SW 1271 (cell line): ENCODE measurements at places on chromosomes 4 and X.
A peak's percentile ranks its signal among the peaks of the same experiment; 100 is the strongest.

GRCh38 chr4:159002950-159003349 lies 99.9 kb upstream of the RAPGEF2 start:
- DNase-seq: no peak

DNA sequence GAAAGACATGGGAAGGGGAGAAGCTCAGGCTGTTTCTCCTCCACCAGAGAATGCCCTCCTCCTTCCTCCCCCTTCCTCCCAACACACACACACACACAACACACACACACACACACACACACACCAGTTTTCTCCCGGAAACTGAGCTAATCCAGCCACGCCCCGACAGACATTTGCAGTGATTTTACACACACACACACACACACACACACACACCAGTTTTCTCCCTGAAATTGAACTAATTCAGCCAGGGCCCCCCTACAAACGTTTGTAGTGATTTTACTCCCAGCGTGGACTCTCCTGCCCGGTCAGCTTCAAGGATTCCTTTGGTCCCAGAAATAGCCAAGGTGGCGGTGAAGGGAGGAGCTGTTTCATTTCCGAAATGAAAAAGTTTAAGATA lies 32.9 kb upstream of the STX18 start:
- DNase-seq: no peak

DNA sequence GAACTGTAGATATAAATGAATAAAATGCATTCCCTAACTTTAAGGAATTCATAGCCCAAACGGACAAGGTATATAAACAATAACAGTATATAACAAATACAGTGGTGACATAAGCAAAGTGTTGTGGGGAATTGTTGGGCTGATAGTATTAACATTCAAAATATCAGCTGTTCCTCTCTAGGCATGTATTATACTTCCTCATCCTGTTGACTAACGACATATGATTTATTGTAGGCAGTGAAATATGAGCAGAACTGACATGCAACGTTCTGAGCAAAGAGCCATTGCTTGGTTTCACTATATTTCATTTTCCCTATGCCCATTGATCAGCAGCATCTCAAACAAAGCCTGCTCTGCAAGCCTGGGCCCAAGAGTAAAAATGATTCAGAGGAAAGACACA lies 143.9 kb downstream of the PTCHD1 start:
- DNase-seq: no peak

DNA sequence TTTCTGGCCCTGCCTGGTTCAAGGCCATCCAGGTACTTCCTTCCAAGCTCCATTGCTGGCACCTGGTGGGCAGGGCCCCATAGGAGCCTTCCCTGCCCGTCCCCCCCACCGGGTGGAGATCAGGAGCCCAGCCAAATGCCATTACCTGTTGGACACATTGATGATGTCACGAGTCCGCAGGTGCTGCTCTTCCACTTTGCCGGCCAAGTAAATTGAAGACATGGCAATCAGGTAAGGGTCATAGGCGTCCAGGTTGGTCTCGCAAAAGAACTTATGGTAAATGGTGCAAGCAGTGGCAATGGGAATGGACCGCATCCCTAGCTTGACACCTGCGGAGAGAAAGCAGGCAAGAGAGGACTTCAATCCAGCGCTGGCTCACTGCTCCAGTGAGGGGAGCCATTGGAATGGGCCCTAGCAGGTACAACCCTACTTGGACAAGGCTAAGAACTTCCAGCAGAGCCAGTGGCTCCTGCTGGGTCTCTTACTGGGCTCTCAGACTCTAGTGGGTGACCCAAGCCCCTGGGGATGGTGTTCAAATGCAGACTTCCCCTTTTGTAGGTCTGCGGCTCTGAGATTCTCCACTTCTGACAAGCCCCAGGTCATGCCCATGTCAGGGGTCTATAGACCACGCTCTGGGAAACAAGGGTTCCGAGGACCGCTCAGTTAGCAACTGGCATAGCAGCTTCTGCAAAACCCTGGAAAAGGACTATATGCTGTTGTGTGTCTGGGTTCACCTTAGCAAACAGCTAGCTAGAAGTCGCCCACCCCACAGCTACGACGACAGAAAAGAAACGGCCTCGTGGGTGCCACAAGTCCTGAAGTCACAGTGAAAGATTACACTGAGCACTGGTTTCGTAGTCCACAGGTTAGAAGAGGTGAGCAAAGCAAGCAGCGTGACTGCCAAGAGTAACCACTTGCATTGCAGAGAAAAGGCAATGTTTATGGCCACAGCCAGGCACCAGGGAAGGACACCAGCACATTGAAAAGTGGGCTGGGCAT lies 2.8 kb downstream of the CCNQ start:
- no peak for DNase-seq

DNA sequence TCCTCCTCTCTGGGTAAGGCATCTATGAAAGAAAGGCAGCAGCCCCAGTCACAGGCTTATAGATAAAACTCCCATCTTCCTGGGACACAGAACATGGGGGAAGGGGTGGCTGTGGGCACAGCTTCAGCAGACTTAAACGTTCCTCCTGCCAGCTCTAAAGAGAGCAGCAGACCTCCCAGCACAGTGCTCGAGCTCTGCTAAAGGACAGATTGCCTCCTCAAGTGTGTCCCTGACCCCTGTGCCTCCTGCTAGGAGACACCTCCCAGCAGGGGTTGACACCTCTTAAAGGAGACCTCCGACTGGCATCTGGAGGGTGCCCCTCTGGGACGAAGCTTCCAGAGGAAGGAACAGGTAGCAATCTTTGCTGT lies 89.9 kb downstream of the EFHC2 start:
- no peak for DNase-seq

DNA sequence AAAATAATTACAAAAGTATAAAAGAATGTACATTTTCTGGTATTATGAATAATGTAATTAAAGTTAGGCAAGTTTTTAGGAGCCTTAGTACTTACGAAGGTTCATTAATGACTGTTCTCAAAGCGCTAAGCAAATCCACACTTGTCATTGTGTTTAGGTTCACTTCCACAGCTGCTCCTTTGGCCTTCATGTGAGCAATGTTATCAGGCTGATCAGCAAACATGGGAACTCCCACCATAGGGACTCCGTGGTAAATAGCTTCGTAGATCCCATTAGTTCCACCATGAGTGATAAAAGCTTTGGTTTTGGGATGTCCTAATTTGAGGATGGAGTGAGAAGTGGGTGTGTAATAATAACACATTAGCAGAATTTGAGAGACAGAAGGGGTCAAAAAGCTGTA lies 45.1 kb downstream of the UGT2A2 start:
- no peak for DNase-seq

- no peak for DNase-seq
Observed at GRCh38 chrX:123749643-123750042, 16.8 kb upstream of the THOC2 start.

DNA sequence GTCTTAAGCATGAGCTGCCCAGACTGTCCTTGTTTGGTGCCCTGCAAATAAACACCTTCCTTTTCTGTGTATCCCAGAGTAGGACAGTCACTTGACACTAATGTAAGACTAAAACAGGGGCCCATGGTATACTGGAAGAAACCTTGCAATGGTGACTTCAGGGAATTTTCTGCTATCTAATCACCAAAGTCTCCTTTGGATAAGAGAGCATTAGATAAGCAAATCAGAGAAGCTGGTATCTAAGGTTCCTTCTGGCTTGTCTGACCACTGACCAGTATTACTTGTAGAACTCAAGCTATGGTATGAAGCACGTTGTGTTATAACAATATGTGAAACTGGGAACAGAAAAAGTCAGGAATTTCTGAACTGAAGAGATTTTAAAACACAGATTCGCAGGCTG lies 173.9 kb downstream of the COL25A1 start:
- no peak for DNase-seq

- DNase-seq: no peak
Observed at GRCh38 chrX:128891554-128891953, 631.7 kb downstream of the SMARCA1 start.

DNA sequence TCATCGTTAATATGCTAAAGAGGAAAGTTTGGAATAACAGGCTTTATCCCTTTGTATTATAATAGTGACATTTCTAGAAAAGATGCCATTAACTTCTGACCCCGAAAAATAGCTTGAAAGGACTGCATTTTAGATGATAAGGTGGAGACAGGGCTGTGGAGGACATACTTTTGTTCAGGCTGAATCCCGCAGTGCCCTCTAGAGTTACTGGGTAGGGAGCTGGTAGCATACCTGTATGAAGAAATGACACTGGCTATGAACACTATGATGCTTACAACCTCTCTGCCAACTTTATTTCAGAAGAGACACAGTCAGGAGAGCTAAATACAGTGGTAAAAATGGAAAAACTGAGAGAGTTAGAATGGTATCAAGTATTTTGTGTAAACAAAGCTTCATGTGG lies 8.1 kb downstream of the IL1RAPL1 start:
- DNase-seq: no peak

DNA sequence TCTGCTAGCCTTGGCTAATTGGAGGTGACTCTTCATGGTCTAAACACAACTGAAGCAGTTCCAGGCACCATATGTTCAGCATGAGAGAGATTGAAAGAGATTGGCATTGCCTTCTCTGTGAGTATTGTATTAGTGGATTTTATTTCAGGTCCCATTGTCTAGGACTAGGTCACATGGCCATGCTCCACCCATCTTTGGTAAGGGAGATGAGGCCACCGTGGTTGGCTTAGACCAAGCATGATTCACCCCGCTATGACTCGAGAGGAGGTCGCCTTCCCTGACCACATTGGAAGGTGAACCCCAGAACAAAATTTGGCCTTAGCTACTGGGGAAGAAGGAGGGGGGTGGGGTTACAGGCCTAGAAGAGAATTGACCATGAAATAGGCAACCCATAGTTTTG lies 109.9 kb upstream of the BCOR start:
- no peak for DNase-seq

DNA sequence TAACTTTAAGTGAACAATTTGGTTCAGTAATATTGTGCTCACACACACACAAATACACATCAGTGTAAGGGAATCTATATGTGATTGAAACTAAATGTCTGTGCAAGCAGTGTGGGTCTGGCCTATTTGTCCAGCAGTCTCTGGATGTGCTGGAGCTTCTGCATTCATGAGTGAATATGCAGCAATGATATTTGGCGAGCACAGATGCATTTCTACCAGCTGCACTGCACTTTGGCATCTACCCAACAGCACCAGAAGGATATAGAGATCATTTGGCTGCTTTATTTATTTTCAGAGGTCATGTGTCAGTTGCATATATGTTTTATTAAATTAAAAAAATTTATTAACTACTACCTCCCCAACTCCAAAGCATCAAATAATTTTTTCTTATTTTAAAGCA lies 613.4 kb upstream of the NR3C2 start:
- DNase-seq: no peak

GRCh38 chrX:20300822-20301221 lies 34.1 kb upstream of the RPS6KA3 start:
- no peak for DNase-seq

- DNase-seq: no peak
Observed at GRCh38 chr4:80279751-80280150, 13.3 kb downstream of the FGF5 start.

DNA sequence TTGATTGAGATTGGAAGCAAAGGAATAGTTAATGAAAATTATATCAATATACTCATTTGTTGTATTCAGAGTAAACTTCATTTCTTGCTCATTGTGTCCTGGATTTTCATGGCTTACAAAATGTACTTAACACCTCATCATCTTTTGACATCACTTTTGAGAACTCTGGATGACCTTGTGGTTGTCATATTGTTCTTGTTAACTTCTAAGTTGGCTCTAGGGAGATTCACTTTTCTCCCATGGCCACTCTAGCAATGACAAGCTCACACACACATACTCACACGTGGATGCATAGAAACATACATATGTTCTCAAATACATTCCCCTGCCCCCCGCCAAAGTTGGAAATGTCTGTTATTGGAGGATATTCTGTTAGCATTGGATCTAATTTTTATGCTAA lies 15.3 kb downstream of the PHEX start:
- DNase-seq: no peak

DNA sequence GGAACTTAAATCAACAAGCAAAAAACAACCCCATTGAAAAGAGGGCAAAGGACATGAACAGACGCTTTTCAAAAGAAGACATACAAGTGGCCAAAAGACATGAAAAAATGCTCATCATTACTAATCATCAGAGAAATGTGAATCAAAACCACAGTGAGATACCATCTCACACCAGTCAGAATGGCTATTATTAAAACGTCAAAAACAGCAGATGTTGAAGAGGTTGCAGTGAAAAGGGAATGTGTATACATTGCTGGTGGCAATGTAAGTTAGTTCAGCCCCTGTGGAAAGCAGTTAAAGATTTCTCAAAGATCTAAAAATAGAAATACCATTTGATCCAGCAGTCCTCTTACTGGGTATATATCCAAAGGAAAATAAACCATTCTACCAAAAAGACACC lies 22.6 kb downstream of the RTL9 start:
- DNase-seq: no peak

DNA sequence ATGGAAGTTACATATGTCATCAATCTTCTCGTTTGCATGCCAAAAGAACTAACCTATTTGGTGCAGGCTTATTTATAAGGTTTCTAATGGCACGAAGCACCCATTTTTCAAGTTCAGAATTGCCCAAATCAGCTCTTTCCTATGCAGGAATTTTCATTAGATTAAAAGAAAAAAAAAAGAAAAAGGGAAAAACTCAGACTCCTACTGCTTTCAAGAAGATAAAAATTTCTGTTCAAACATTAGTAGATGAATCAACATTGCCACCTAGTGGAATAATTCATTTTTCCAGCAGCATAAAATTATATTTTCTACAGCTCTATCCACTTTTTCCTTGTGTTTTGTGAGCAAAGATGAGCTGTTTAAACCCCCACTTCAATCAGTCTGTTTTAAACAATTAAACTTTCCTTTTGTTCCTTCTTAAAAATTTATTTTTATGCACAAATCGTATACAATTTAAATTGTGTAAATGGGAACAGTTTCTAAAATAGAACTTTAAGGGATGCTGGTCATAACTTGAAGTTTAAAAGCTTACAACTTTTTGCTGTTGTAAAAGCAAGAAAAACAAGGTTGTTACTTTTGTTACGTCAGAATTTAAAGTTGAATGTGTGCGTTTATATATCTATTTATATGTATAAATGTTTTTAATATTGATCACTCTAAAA lies 309.9 kb downstream of the ARAP2 start:
- DNase-seq: peak; percentile 23

GRCh38 chr4:168755598-168756477 lies 254.2 kb downstream of the CBR4 start:
- no peak for DNase-seq

DNA sequence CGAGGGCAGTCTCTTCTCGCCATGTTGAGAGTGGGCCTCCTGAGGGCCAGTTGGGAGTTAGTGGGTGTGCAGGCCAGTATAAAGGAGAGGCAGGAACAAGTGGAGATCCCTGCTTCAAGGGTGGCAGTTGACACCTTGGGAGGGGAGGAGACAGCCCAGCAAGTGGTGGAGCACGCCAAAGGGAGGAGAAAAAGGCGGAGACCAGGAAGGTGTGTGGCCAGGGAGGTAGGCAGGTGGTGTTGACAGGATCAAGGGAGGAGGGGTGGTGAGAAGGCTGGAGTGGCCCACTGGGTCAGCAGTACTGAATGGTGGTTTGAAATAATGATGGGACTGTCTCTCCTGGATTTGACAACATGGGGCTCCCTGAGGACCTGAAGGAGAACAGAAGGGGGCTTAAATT lies 32.6 kb downstream of the ZNF185 start:
- DNase-seq: no peak
